ENCODE measurements at places on chromosomes 2 and 18. TPM values are rescaled to one million over a fixed set of nuclear protein-coding genes. Genes with fewer than 3 reads are reported as not detected.

Gene DES
- 5.2 TPM for total RNA-seq

GRCh38 chr18:54086046-54086802, 138.2 kb downstream of the MBD2 start:
- no peak for DNase-seq
- H3K4me3 ChIP-seq: no peak overlapping the region
- H3K27me3 ChIP-seq: no peaks in the 10 kb centered on the region

DNA sequence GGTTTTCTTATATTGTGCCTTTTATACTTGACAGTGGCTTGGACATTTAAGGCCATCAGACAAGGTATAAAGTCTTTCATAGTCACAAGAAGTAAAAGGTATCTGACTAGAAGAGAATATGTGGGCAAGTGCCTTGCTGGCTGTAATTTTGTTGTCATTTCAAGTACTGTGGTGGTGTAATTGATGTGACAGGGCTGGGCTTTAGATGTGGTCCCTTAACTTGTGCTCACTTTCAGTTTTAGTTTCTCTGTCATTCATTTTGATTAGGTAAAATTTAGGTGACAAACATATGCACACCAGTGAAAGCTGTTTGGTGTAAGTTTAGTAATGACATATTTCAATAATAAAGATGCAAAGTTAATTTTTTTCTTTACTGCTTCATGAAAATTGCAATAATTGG, 31.2 kb upstream of the TBR1 start:
- H3K36me3 ChIP-seq: peaks cover 2% of the 10 kb centered on the region
- H3K4me3 ChIP-seq: no peak overlapping the region
- no peak for DNase-seq

Gene ERICH2
- 1.9 TPM for total RNA-seq

DNA sequence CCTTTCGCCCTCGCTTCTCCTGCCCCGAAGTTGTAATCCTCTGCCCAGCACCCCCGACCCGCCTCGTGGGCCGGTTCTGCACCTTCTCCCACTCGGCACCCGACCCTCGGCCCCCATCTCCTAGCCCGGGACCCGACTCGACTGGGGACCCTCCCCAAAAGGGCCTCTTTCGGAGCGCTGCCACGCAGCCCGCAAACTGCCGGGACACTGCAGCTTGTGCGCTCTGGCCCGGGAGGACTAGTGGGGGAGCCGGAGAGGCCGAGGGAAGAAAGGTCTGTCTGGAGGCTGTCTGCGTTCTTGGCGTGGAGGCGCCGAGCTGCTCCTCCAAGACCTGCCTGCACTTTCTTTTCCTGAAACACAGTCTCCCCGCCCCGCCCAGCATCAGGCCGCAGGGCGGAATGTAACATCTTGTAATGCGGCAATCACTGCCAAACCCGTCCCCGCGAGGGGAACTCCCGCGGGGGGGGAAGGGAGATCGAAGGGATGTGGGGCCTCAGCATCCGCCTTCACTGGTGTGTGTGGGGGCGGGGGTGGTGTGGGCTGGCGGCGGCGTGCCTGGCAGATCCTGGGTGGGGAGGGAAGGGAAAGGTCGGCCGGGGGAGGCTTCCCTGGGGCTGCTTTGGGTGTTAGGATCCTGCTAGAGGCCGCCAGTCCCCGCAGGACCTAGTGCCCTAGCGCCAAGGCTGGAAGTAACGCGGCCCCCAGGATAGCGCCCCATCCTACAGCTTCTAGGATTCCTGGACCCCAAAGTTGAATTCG, 7.4 kb downstream of the DLX2 start:
- peak; percentile 52 for DNase-seq
- peaks cover 52% of the 10 kb centered on the region for H3K27me3 ChIP-seq
- no peak overlapping the region for H3K27ac ChIP-seq
- peaks cover 42% of the 10 kb centered on the region for H3K4me1 ChIP-seq

Gene EPB41L3
- total RNA-seq: 92.3 TPM

DNA sequence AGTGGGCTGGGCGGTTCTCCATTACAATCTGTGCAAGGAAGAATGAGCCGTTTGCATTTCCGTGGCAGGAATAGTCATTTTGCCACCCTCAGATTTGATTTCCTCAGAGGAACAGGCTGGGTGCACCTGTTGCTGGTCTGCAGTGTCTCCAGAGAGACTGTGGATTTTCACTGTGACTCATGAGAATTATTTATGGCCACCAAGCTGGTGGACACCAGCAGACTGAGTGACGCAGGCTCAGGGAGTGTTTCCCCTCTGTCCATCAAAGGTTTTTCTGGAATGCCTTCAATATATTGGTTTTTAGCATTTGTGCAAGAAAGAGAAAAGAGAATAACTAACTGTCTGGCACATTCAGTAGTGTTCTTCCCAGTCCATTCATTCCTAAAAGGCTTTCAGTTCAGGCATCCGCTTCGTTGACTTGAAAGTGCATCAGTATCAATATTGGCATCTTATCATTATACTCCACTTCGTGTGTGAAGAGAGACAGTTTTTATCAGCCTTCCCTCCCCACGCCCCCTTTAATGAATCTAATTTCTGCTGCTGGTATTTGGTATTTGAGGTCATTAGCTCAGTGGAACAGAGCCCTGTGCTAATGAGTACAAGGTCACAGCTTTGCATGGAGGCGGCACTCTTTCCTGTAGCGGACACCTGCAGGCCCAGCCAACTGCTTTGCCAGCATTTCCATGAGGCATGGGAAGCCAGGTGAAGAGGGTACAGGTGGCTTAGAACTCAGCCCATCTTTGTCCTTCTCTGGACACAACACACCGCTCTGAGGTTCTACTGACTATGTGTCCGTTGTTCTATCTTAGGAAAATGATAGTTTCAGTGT, 39.9 kb downstream of the PRKCE start:
- no peaks in the 10 kb centered on the region for H3K36me3 ChIP-seq
- H3K4me3 ChIP-seq: no peak overlapping the region
- H3K27ac ChIP-seq: no peak overlapping the region
- H3K27me3 ChIP-seq: no peaks in the 10 kb centered on the region

Gene SPRED2
- total RNA-seq: 55.2 TPM

Gene UGT1A4
- total RNA-seq: not detected

DNA sequence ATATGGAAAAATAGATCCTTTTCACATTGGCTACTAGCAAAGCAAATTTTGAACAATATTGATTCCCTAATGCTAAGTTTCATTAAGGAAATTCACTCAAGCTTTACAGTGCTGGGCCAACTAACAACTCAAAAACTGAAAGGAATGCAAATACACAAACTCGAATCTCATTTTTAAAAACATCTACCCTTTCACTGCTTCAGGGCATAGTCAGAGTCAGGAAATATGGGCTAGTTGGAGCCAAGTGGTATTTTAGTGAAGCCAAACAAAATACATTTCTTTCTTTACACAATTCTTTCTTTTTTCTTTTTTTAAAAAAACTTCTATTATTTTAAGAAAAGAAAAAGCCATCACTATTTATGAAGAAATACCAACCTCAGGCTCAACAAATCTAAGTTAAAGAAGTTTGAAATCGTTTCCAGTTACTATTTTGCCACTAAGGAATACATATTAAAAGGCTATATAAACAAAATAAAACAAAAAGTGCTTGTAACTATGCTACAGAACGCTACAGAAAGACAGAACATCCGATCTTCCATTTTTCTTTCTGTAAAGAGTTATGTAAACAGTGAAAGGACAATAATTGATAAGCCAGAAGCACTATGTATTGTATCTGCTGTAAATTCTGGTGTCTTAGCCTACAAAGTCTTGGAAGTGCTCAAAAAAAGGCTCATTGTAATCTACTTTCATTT, 113.6 kb upstream of the STK17B start:
- H3K27ac ChIP-seq: no peak overlapping the region
- no peaks in the 10 kb centered on the region for H3K4me1 ChIP-seq
- no peak for DNase-seq
- H3K4me3 ChIP-seq: no peak overlapping the region
- H3K36me3 ChIP-seq: no peaks in the 10 kb centered on the region

Gene HTRA2
- 24.4 TPM for total RNA-seq

GRCh38 chr2:116061023-116061422, 1618.6 kb downstream of the DPP10 start:
- no peaks in the 10 kb centered on the region for H3K27me3 ChIP-seq
- H3K27ac ChIP-seq: no peak overlapping the region
- no peak overlapping the region for H3K4me3 ChIP-seq
- no peaks in the 10 kb centered on the region for H3K36me3 ChIP-seq
- DNase-seq: no peak

DNA sequence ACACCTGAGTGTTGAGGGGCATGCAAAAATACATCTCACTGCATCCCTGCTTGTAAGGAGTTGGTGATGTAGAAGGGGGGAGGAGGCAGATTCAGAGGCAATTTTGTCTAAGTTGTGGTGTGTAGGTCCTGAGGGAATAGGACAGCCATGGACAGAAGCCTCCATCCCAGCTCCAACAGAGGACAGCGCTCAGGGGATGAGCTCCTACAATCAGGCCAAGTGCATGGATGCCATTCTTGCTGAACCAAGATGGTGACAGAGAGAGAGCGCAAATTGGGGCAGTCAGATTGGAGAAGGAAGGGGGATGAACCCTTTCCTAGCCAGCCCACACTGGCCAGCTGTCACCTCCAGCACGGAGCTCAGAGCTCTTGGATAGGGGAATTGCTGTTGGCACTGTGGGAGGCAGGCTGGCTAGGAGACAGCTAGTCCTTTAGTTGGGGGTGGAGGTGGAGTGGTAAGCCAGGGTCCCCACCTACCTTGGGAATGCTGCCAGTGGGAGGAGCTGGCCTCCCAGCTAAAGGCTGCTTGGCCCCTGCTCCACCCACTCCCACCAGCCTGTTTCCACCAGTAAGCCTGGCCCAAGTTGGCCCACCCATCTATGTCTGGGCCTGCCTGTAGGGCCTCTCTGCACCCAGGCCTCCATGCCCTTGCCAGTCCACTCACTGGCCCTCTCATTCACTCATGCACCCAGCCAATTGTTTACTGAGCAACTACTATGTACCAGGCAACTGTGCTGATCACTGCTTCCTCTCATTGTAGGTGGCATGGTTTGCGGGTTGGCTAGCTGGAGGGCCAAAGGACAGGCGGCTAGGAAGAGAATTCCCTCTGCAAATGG, 2.5 kb upstream of the PER2 start:
- H3K27me3 ChIP-seq: no peaks in the 10 kb centered on the region
- no peak overlapping the region for H3K4me3 ChIP-seq
- DNase-seq: no peak
- H3K27ac ChIP-seq: no peak overlapping the region
- H3K36me3 ChIP-seq: no peaks in the 10 kb centered on the region

Gene MSTN
- total RNA-seq: not detected

GRCh38 chr18:55999641-56000040, 411.6 kb upstream of the TCF4 start:
- H3K27me3 ChIP-seq: no peaks in the 10 kb centered on the region
- H3K27ac ChIP-seq: no peak overlapping the region
- peaks cover 11% of the 10 kb centered on the region for H3K4me1 ChIP-seq
- H3K4me3 ChIP-seq: no peak overlapping the region

Gene TMEM17
- 4.0 TPM for total RNA-seq

- H3K27me3 ChIP-seq: peaks cover 8% of the 10 kb centered on the region
- H3K4me1 ChIP-seq: peaks cover 5% of the 10 kb centered on the region
- no peak overlapping the region for H3K4me3 ChIP-seq
- no peak for DNase-seq
Measured at GRCh38 chr2:169110419-169110818, 41.1 kb downstream of the DHRS9 start.

Gene FLACC1
- total RNA-seq: 1.7 TPM

DNA sequence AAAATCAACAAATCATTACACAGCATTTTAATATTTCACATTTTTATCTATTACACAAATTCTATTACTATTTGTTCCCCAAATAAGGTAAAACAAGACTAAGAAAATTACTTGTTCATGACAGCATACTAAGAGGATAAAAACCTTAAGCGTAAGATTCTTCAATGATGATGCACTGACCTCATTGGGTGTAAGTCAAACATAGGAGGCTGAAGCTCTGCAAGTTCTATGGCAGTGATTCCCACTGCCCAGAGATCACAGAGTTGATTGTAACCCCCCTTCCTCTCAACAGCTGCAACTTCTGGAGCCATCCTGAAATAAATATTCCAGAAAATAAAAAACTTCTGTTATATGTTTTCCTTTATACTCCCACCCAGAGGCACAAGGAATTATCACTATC, 82.2 kb upstream of the CDKL4 start:
- H3K36me3 ChIP-seq: peaks cover 6% of the 10 kb centered on the region
- no peak overlapping the region for H3K27ac ChIP-seq
- peak; percentile 41 for DNase-seq
- H3K4me3 ChIP-seq: no peak overlapping the region
- H3K27me3 ChIP-seq: no peaks in the 10 kb centered on the region

DNA sequence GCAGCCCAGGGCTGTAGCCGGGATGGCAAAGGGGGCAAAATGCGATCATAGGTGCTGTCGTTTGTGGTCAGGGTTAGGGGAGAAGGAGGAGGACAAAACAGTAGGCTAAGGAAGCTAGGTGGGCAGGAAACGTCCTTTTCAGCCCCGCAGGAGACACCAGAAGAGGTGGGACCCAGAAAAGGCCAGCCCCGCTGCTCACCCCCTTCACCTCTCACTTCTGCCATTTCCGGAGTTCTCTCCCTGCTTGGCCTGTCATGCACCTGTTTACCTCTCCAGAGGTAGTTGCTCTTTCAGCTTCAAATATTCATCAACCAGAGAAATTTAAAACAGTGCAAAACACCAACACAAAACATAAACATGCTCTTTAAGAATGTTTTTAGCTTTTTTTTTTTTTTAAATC, 849 bp downstream of the AQP4 start:
- H3K27me3 ChIP-seq: peaks cover 12% of the 10 kb centered on the region
- H3K4me1 ChIP-seq: no peaks in the 10 kb centered on the region
- no peak for DNase-seq
- H3K4me3 ChIP-seq: no peak overlapping the region
- H3K36me3 ChIP-seq: no peaks in the 10 kb centered on the region

Gene PLA2R1
- 10.5 TPM for total RNA-seq

GRCh38 chr2:240868286-240869108, at the start of gene AGXT:
AGXT (plus strand) TSS chr2:240868824; CDS start chr2:240868866, 42 bp downstream.
- H3K27me3 ChIP-seq: peaks cover 15% of the 10 kb centered on the region
- no peak within 1 kb of the TSS for H3K27ac ChIP-seq
- H3K4me1 ChIP-seq: no peaks in the 10 kb centered on the region
- no peak within 1 kb of the TSS for H3K4me3 ChIP-seq
- peak; percentile 6 for DNase-seq
- no peaks in the 10 kb centered on the region for H3K36me3 ChIP-seq

GRCh38 chr2:182020286-182021070, 34.8 kb downstream of the PPP1R1C start:
- H3K4me3 ChIP-seq: no peak overlapping the region
- H3K27ac ChIP-seq: peak overlapping the region; percentile 40
- peaks cover 16% of the 10 kb centered on the region for H3K4me1 ChIP-seq
- DNase-seq: peak; percentile 83
- H3K36me3 ChIP-seq: no peaks in the 10 kb centered on the region

GRCh38 chr2:200408428-200409316, 101.2 kb downstream of the KCTD18 start:
- peak overlapping the region; percentile 94 for H3K27ac ChIP-seq
- peaks cover 53% of the 10 kb centered on the region for H3K4me1 ChIP-seq
- DNase-seq: peak; percentile 95

Gene FTCDNL1
- total RNA-seq: 0.45 TPM

Gene CNTNAP5
- 0.30 TPM for total RNA-seq
